ENCODE measurements at places on chromosomes 13 and 19. TPM values are rescaled to one million over a fixed set of nuclear protein-coding genes. Genes with fewer than 3 reads are reported as not detected.
A peak's percentile ranks its signal among the peaks of the same experiment; 100 is the strongest.

- peak; percentile 28 for DNase-seq
These were observed 357.8 kb downstream of the DCT start for GRCh38 chr13:94121686-94122085.

DNA sequence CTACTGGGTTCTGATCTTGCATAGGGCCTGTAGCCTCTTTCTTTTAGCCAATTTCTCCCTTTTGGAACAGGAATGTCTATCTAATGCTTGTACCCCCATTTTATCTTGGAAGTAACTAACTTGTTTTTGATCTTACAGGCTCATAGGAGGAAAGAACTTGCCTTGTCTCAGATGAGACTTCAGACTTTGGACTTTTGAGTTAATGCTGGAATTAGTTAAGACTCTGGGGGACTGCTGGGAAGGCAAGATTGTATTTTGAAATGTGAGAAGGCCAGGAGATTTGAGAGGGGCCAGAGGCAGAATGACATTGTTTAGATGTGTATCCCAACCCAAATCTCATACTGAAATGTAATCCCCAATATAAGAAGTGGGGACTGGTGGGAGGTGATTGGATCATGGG lies 2.5 kb upstream of the ZNF546 start:
- no peak for DNase-seq

- no peak for DNase-seq
These were observed 16.9 kb downstream of the FAM187B start for GRCh38 chr19:35211545-35212230.

The TMEM205 gene
- total RNA-seq: 377 TPM

The CABP5 gene
- total RNA-seq: not detected
